Activated CD4-positive, alpha-beta T cell treated with anti-CD3 and anti-CD28 coated beads, Interleukin-2, amount 10 ng/mL, durations not matched to agents 7 days and 5 days (primary cell): ENCODE measurements at places on chromosomes 12 and 14. TPM values are rescaled to one million over a fixed set of nuclear protein-coding genes. Genes with fewer than 3 reads are reported as not detected.

GRCh38 chr14:99191395-99192027 lies 80.5 kb downstream of the BCL11B start:
- no peaks in the 10 kb centered on the region for H3K27me3 ChIP-seq
- H3K4me1 ChIP-seq, result peaks cover 94% of the 10 kb centered on the region
- peak overlapping the region; percentile 95 for H3K27ac ChIP-seq
- peak overlapping the region; percentile 67 for H3K4me3 ChIP-seq

GRCh38 chr12:24719293-24719721 lies 229.6 kb downstream of the BCAT1 start:
- peaks cover 16% of the 10 kb centered on the region for H3K4me1 ChIP-seq
- H3K27me3 ChIP-seq, result peaks cover 2% of the 10 kb centered on the region
- no peak overlapping the region for H3K4me3 ChIP-seq
- peaks cover 2% of the 10 kb centered on the region for H3K36me3 ChIP-seq
- no peak overlapping the region for H3K27ac ChIP-seq
- peak; percentile 15 for DNase-seq

- peaks cover 73% of the 10 kb centered on the region for H3K4me1 ChIP-seq
- H3K4me3 ChIP-seq, result no peak overlapping the region
- peaks cover 13% of the 10 kb centered on the region for H3K36me3 ChIP-seq
- no peaks in the 10 kb centered on the region for H3K27me3 ChIP-seq
- H3K27ac ChIP-seq, result no peak overlapping the region
These were observed 108.7 kb downstream of the BTG1 start for GRCh38 chr12:92036771-92037453.

GRCh38 chr14:53515276-53515675 lies 362.2 kb upstream of the DDHD1 start:
- peak; percentile 7 for DNase-seq
- no peaks in the 10 kb centered on the region for H3K27me3 ChIP-seq
- peaks cover 16% of the 10 kb centered on the region for H3K4me1 ChIP-seq

GRCh38 chr14:52898496-52898895 lies 52.4 kb downstream of the FERMT2 start:
- H3K27me3 ChIP-seq, result peaks cover 5% of the 10 kb centered on the region
- no peak overlapping the region for H3K4me3 ChIP-seq
- no peak for DNase-seq
- H3K27ac ChIP-seq, result no peak overlapping the region

DNA sequence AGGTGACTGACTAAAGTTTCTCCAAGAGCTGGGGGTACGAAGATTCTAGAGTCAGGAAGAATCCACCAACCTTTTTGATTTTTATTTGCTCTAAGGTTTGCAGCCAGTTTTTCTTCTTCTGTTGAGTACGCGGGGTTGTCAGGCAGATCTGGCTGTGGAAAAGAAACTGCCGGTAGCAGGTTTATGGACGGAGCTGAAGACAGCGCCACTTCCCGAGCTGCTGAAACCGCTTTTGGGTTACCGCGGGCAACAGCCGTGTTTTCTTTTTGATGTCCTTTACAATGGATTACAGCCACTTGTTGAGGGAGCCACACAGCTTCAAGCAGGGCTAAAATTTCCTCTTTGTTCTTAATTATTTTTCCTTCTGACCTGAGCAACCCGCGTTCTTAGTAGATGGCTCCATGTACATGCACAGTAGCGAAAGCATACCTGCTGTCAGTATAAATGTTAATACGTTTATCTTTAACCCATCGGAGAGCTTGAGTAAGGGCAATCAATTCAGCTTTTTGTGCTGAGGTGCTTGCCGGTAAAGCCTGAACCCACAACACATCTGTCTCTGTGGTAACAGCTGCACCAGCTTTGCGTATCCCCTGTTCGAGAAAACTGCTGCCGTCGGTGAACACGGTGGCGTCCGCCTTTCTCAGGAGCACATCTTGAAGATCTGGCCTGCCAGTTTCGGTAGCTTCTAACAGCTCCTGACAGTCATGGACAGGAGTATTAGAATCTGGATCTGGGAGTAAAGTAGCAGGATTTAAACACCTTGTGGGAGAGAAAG lies 674.3 kb downstream of the TMEM121 start:
- H3K4me3 ChIP-seq, result peak overlapping the region; percentile 23
- no peaks in the 10 kb centered on the region for H3K36me3 ChIP-seq
- H3K27ac ChIP-seq, result no peak overlapping the region
- peak; percentile 48 for DNase-seq

GRCh38 chr14:99592933-99593753 lies 10.9 kb downstream of the CCDC85C start:
- H3K27ac ChIP-seq, result no peak overlapping the region
- no peaks in the 10 kb centered on the region for H3K36me3 ChIP-seq
- no peak for DNase-seq
- H3K4me3 ChIP-seq, result no peak overlapping the region
- H3K27me3 ChIP-seq, result no peaks in the 10 kb centered on the region

DNA sequence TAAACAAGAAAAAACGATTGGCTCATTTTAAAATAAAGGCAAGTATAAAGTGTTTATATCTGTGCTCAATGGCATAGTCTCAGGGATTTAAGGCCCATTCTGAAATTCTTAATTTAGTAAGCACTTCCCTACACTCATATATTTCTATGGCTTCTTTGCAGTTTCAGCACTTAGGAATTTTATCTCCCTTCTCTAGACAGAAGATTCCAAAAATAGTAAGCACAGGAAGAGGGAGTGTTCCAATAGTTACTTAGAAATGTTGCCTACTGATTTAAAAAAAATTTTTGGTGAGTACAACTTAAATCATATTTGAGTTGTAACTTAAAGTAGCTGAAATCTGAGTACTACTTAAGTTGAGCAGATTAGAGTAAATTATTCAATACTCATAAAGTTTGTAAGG lies 19.8 kb downstream of the INSM2 start:
- H3K27me3 ChIP-seq, result no peaks in the 10 kb centered on the region
- no peak overlapping the region for H3K4me3 ChIP-seq

DNA sequence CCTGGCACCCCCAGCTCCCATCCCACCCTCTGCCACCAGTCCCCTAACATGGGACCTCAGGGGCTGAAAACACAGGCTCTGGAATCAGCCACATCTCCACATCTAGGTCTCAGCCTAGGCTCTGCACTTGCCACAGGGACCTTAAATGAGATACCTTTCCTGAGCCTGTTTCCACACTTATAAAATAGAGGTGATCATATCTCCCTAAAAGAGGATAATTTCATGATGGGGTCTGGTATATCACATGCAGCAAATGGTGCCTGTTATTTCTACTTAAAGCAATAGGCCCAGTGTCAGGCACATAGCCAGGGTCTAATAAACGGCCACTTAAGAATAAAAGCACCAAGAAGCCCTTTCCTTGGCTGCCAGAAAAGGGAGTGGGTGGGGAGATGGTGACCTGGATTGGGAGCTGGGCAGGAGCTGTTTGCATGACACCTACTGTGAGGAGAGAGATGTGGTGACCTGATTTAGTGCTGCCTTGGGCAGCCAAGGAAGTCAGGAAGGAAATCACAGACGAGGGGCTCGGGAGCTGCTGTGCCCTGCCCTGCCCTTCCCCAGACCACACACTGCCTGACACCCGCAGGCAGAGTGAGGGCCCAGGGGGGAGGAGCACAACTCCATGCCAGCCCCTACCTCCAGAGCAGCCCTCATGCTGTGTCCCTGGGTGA lies 71.2 kb downstream of the IRF2BPL start:
- peak overlapping the region; percentile 69 for H3K4me3 ChIP-seq
- DNase-seq, result no peak
- H3K36me3 ChIP-seq, result peaks cover 1% of the 10 kb centered on the region
- H3K4me1 ChIP-seq, result peaks cover 83% of the 10 kb centered on the region

The LHX5 gene
- not detected for total RNA-seq

DNA sequence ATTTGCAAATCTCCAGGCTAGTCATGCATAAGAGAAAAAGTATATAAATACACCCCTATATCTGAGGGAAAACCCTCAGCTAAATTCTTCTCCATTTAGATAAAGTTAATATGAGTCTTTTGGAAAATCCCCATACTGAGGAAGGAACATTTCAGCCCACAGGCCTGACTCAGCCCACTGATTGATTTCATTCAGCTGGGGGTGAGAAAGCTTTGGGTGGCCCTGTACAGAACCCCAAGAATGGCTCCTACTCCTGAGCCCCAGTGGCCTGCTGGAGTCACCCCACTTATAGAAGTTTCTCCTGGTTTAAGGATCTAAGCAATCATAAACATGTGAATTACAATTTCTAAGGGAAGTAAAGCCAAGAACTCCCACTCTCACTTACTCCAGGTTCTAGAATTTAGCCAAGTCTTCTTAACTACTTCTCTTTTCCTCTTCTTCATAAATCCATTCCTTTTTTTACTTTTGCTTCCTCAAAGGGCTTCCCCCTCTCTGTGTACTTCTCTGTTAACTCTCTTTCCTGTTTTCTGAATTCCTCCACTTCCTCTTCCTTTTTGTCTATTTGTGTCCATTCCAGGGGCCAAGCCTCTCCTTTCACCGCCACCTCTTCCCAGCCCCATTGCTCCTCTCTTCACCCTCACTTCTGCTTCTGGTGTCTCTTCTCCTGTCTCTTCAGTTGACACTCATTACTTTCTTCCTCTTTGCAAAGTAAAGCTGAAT lies 21.0 kb downstream of the RTN1 start:
- H3K4me3 ChIP-seq, result no peak overlapping the region
- no peaks in the 10 kb centered on the region for H3K4me1 ChIP-seq
- H3K27ac ChIP-seq, result no peak overlapping the region
- DNase-seq, result no peak

GRCh38 chr12:6462234-6462995 lies 8.1 kb downstream of the VAMP1 start:
- peak; percentile 58 for DNase-seq
- H3K36me3 ChIP-seq, result peaks cover 93% of the 10 kb centered on the region
- H3K27ac ChIP-seq, result peak overlapping the region; percentile 96
- H3K27me3 ChIP-seq, result no peaks in the 10 kb centered on the region

- no peak for DNase-seq
- peaks cover 2% of the 10 kb centered on the region for H3K27me3 ChIP-seq
- no peak overlapping the region for H3K27ac ChIP-seq
- H3K36me3 ChIP-seq, result no peaks in the 10 kb centered on the region
These were observed 245.8 kb upstream of the PDZRN4 start for GRCh38 chr12:40942326-40942725.

GRCh38 chr14:102822311-102822863 lies 45.1 kb downstream of the TRAF3 start:
- peaks cover 74% of the 10 kb centered on the region for H3K4me1 ChIP-seq
- no peak for DNase-seq
- peaks cover 5% of the 10 kb centered on the region for H3K36me3 ChIP-seq

DNA sequence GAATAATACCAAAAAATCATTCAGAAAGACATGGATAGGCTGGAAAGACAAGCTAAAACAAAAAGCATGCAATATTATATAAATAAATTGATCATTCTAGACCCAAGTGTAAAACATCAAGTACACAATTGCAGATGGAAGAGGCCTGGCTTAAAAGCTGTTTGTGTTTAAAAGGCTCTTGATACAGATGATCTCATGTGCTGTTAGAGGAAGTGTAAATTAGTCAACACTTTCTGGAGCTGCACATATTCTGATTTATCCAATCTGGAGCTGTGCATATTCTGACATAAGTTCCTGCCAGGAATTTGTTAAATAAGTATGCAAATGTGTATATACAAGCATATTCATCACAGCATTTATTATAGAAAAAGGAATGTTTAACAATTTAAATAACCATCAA lies 273.1 kb downstream of the RPS29 start:
- no peaks in the 10 kb centered on the region for H3K27me3 ChIP-seq
- H3K27ac ChIP-seq, result no peak overlapping the region
- DNase-seq, result no peak
- H3K4me1 ChIP-seq, result no peaks in the 10 kb centered on the region
- no peak overlapping the region for H3K4me3 ChIP-seq

The ESPL1 gene
- total RNA-seq, result 125 TPM

GRCh38 chr12:24396224-24396623 lies 446.8 kb upstream of the SOX5 start:
- no peak for DNase-seq
- H3K36me3 ChIP-seq, result no peaks in the 10 kb centered on the region
- no peaks in the 10 kb centered on the region for H3K4me1 ChIP-seq
- H3K27ac ChIP-seq, result no peak overlapping the region
- no peak overlapping the region for H3K4me3 ChIP-seq

DNA sequence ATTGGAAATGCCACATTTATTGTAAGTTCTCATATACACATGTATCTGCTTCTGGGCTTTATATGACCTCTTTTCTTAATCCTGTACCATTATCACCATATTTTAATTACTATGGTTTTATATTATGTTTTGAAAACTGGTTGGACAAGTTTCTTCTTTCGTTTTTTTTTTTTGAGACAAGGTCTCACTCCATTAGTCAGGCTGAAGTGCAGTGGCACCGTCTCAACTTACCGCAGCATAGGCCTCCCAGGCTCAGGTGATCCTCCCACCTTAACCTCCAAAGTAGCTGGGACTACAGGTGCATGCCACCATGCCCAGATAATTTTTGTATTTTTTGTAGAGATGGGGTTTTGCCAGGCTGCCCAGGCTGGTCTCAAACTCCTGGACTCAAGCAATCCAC lies 44.6 kb downstream of the GALNT4 start:
- no peaks in the 10 kb centered on the region for H3K27me3 ChIP-seq
- no peak overlapping the region for H3K27ac ChIP-seq
- H3K36me3 ChIP-seq, result peaks cover 19% of the 10 kb centered on the region
- H3K4me3 ChIP-seq, result no peak overlapping the region
- DNase-seq, result no peak
- H3K4me1 ChIP-seq, result peaks cover 26% of the 10 kb centered on the region

DNA sequence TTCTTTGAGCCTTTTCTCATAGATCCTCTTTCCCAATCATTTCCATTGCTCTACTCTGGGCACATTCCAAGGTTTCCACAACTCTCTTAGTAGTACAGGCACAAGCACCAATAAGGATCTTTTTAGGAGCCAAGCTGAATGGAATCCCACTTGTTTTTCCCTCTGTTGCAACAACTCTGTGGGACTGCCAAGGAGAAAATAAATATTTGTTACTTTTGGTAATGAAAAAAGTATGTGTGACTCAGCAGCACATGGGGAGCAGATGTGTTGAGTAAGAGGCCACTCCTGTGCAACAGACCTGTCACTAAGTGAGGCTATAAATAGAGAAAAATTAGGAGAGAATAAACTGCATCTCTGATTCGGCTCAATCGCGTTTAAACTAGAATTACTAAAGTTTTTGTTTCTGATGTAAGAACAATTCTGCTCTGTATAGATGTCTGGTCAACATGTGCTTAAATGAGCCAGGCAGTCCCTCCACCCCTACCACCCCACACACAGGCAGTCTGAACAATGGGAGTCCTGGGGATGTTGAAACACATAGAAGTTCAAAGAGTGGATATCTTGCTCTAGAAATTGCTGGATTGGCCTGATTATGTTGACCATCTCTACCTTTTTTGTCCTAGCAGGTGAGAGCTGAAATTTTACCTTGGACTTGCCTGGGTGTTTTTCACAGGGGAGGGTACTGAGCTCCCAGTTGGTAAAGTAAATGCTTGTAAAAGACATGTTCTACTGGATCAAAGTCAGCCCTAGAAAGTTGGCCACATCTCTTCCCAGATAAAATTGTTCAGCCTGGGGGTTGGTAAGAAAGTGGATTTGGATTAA lies 244.3 kb upstream of the NOVA1 start:
- no peaks in the 10 kb centered on the region for H3K4me1 ChIP-seq
- no peak overlapping the region for H3K27ac ChIP-seq
- H3K27me3 ChIP-seq, result no peaks in the 10 kb centered on the region
- no peak for DNase-seq
- no peaks in the 10 kb centered on the region for H3K36me3 ChIP-seq

GRCh38 chr14:104576970-104577332 lies 2.6 kb upstream of the C14orf180 start:
- DNase-seq, result no peak
- no peaks in the 10 kb centered on the region for H3K36me3 ChIP-seq
- no peak overlapping the region for H3K4me3 ChIP-seq
- no peak overlapping the region for H3K27ac ChIP-seq
- no peaks in the 10 kb centered on the region for H3K4me1 ChIP-seq

- H3K27ac ChIP-seq, result no peak overlapping the region
- no peak overlapping the region for H3K4me3 ChIP-seq
- peaks cover 33% of the 10 kb centered on the region for H3K4me1 ChIP-seq
- peak; percentile 47 for DNase-seq
- no peaks in the 10 kb centered on the region for H3K36me3 ChIP-seq
- H3K27me3 ChIP-seq, result peaks cover 91% of the 10 kb centered on the region
These were observed 2.6 kb upstream of the WNT10B start for GRCh38 chr12:48973941-48974673.
